ENCODE measurements at places on chromosomes 7 and 10.

DNA sequence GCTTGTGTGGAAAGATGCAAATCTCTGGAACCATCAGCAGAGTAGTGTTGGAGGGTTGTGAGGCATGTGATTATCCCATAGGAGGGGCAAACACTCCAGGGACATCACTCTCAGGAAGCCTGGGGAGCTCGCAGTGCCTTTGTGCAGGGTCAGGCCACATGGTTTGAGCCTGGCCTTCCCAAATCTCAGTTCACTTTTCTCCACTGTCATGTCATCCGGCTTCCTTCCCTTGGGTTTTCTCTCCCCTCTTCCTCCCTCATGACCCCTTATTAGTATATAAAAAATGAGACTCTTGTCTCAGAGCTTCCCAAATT is 20.4 kb downstream of the TSPAN14 start:
- no peak for DNase-seq

- DNase-seq, result no peak
Measured at GRCh38 chr7:32643194-32643593, 147.9 kb downstream of the AVL9 start.

- no peak for DNase-seq
Measured at GRCh38 chr7:90236721-90237289, 8.2 kb upstream of the CFAP69 start.

- peak; percentile 31 for DNase-seq
Measured at GRCh38 chr10:63977329-63977923, 456.2 kb downstream of the REEP3 start.

- DNase-seq, result peak; percentile 72
Measured at GRCh38 chr10:95295031-95295755, 4.4 kb upstream of the PDLIM1 start.

GRCh38 chr7:9680713-9681112 is 1247.3 kb downstream of the NXPH1 start:
- no peak for DNase-seq

GRCh38 chr10:668786-669485 is 20.5 kb downstream of the DIP2C start:
- no peak for DNase-seq

GRCh38 chr10:100600218-100600617 is 64.5 kb downstream of the HIF1AN start:
- DNase-seq, result no peak

DNA sequence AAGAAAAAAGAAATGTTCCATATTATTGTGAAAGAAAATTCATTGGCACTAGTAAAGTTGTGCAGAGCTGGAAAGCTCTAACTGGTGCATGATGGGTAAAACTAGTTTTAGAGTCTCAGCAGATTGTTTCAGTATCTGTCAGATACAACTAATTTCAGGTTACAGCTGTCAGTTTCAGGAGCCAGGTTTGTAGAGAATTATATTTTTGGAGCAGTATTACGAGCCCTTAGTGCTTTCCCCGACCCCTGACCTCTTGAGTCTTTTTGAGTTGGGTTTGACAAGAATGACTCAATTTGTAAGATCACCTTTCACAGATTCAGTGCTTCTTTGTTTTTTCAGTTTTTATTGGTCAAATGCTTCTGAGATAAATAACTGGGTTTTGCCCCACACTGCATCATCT is 366.4 kb upstream of the PLXDC2 start:
- DNase-seq, result no peak

All from common myeloid progenitor, CD34-positive (primary cell).